Smooth muscle cell of the pulmonary artery (primary cell): ENCODE measurements at places on chromosomes 5 and 9. TPM values are rescaled to one million over a fixed set of nuclear protein-coding genes. Genes with fewer than 3 reads are reported as not detected.

The HAVCR1 gene
- total RNA-seq = not detected in 2 replicates

The CSF2 gene
- 1.9 TPM in 1 of 2 replicates, not detected in the other for total RNA-seq

The PCDHB6 gene
- total RNA-seq = 0.20 and 0.36 TPM in 2 replicates

The SPOCK1 gene
- 305 and 1,070 TPM in 2 replicates for total RNA-seq

The MELK gene
- total RNA-seq = 4.8 and 9.6 TPM in 2 replicates

The PCDHB7 gene
- total RNA-seq = 0.33 and 1.1 TPM in 2 replicates

The MTAP gene
- total RNA-seq = 28.9 and 42.2 TPM in 2 replicates

The NEUROG1 gene
- not detected in 2 replicates for total RNA-seq

The STPG3 gene
- total RNA-seq = not detected in 2 replicates

The CDKN2B gene
- 6.0 and 52.4 TPM in 2 replicates for total RNA-seq

The CERCAM gene
- 338 and 365 TPM in 2 replicates for total RNA-seq

The FAM221B gene
- total RNA-seq = not detected in 2 replicates

The IL3 gene
- not detected in 2 replicates for total RNA-seq

The SV2C gene
- under 0.01 TPM in 1 of 2 replicates, not detected in the other for total RNA-seq

The CBY3 gene
- total RNA-seq = 0.20 TPM in 1 of 2 replicates, not detected in the other

The WDR38 gene
- not detected in 2 replicates for total RNA-seq

The LRRC19 gene
- total RNA-seq = not detected in 2 replicates

The IRX1 gene
- 0.86 and 2.5 TPM in 2 replicates for total RNA-seq

The KLHL9 gene
- total RNA-seq = 37.7 and 49.3 TPM in 2 replicates

The MLANA gene
- total RNA-seq = not detected in 2 replicates

The ADRB2 gene
- 0.59 and 1.2 TPM in 2 replicates for total RNA-seq

The CCDC192 gene
- not detected in 2 replicates for total RNA-seq

The OGN gene
- 12.8 and 24.7 TPM in 2 replicates for total RNA-seq

The IFNB1 gene
- not detected in 2 replicates for total RNA-seq

The CCNI2 gene
- total RNA-seq = not detected in 2 replicates

The IL7R gene
- total RNA-seq = 5.4 and 9.8 TPM in 2 replicates
